ENCODE measurements at places on chromosomes 6 and 20.

- no peak for DNase-seq
Observed at GRCh38 chr6:167226383-167226685, 64.8 kb upstream of the UNC93A start.

DNA sequence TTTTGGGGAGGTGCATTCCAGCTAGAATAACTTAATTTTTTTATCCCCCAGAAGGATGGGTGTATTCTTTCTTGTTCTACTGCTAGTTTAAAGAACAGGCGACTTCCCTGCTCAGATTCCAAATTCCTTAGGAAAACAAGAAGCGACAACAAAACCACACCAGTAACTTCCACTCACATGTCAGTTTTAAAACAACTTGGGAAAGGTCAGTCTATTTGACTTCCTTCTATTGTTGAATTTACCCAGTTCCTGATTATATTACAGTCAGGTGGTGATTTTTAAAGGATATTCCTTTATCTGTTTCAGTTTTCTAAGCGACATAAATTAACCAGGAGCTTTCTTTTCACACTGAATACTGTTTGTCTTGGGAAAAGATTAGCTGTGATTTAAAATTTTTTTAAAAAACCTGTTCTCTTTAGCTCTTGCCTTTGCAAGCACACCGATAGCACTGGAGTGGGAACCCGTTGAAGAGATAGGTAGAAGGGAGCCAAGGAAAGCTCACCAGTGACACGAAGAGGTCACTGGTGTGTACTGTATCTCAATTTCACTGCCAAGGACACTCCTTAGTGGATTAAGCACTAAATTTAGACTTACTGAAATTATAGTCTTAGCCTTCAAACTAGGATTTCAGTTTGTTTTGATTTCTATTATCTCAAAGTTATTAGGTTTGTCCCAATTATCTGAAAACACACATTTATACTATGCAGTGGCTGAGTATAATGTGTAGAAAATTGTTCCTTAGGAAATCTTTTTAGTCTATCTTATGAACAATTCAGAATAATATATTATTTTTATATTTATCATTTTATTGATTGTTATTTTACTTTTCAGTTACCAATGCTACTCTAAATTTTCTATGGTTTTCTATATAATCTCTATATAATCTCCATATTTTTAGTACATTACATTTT is 22.3 kb downstream of the MARCKS start:
- DNase-seq = no peak

DNA sequence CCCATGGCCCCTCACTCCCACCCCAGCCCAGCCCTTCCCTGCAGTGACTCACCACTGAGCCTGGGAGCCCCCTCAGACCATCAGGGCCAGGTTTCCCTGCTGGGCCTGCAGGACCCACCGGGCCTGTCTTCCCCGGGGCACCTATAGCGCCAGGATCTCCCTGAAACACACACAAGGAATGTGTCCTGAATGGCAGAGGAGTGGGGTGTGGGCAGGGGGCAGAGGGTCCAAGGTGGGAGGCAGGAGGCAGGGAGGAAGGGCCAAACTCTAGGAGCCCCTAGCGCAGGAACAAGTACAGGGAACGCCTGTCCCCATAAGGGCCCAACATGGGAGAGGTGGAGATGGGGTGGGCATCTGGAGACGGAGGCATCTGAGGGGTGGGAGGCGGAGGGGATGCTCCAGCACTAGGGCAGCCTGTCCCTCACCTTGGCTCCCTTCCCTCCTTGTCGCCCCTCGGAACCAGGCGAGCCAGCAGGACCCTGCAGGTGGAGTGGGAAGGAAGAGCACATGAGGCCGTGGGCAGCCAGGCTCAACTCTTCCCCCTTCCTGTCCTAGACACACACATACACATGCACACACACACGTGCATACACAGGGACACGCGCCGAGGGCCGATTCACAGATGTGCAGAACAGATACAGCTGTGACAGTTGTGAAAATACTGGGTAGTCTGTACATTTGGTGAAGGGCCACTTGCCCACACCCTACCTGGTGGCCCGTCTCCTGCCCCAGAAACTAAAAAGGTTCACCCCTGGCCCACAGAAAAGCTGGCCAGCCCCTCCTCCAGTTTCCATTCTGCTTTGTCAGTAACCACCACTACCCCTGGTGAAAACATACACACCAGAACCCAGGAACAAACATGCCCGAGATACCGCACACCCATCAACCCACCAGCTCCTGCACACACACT is 24.6 kb downstream of the COL11A2 start:
- DNase-seq = no peak

DNA sequence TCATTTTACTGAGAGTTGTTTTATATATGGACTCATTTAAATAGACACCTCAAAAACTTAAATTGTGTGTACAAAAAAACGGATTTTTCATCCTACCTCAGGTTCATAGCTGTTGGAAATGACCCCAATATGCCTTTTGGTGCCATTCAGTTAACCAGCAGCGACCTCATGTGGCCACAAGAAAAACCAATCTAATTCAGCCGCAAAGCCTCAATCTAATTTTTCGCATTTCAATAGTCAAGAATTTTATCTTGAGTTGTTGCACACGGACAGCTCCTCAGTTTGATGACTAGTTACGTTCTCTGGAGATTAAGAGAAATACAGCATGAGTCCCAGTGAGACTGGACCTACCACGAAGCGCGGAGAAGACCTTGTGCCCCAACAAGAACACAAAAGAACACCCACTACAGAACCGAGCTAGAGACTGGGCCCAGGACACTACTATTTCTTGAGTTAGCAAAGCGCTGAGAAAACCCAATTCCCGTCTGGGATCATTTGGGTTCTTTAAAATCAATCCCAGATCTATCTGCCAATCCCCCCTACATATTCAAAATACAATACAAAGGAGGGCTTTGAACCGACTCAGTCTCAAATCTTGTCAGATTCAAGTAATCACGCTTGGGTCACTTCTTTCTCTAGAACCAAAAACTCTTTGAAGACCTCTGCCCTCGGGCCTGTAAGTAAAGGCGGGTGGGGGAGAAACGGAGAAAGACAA is 1.1 kb downstream of the TCP11 start:
- DNase-seq = peak; percentile 49

- DNase-seq = no peak
Observed at GRCh38 chr6:4560221-4561077, 215.8 kb upstream of the CDYL start.

- DNase-seq = no peak
Observed at GRCh38 chr20:6756693-6757595, 10.5 kb upstream of the BMP2 start.

DNA sequence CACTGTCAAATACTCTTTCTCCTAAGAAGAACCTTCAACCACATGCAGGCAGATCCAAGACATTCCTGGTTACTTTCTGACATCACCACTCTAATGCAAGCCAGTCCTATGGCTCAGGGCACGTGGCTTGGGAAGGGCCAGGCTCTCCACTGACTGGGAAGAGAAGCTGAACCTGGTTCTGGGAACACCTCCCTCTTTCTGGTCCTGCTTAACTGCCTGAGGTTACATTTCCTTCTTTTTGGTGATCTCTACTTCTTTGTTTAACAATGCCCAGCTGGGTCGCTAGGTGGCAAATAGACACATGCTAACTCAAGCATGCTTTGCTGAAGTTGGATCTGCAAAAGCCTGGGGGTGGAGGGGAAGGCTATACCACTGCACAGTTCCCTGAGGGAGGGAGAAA is 249.8 kb downstream of the GMDS start:
- no peak for DNase-seq

DNA sequence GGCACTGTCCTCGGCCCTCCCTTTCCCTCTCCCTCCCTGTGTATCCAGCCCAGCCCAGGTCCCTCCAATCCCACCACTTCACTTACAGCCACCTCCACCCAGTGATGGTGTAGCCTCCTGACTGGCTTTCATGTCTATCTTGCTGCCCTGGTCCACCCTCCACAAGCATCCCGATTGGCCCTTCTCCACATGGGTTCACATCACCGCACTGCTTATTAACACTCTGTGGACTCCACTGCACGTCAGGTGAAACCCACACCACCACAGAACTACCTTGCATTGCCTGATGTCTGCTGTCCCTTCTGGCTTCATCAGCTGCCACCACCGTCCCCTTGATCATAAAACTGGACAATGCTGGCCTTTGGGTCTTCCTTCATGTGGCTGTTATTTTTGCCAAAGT is 220.4 kb upstream of the ARID1B start:
- no peak for DNase-seq

GRCh38 chr20:46605181-46605580 is 46.1 kb downstream of the SLC13A3 start:
- no peak for DNase-seq

- DNase-seq = no peak
Observed at GRCh38 chr6:7574500-7574899, 15.5 kb upstream of the SNRNP48 start.

DNA sequence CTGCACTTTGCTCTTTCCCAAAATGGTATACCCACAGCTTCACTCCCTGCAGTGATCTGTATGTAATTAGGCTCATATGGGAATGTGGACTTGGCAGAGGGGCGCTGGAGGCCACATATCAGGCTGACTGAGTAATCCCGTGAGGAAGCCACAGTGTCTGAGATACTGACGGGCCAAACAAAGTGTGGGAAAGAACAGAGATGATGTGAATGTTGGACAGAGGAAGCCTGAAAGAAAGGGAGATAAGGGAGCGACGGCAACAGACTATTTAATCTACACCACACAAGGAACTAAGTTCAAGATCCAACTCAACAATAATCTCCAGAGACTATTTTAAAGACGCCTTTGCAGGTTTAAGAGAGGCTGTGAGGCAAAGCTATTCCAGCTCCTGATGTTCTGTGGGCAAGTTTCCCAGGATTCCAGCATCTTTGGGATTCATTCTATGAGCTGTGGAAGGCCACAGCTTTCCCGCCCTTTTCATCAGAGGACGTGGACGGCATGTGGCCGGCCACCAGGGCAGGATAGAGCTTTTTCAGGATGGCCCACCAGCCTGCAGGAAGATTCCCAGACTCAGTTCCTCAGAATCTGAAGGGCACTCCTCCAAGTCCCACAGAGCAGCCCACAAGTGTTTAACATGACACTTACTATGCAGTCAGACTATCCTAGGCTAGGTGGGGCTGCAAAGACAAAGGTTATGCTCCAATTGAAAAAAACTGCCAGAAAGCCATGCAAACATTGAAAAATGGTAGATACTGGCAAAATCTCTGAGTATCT is 237.5 kb downstream of the ATXN1 start:
- DNase-seq = no peak

- no peak for DNase-seq
Observed at GRCh38 chr6:27059621-27060425, 187.7 kb upstream of the PRSS16 start.

GRCh38 chr6:116542426-116542825 is 3.1 kb downstream of the TRAPPC3L start:
- no peak for DNase-seq

DNA sequence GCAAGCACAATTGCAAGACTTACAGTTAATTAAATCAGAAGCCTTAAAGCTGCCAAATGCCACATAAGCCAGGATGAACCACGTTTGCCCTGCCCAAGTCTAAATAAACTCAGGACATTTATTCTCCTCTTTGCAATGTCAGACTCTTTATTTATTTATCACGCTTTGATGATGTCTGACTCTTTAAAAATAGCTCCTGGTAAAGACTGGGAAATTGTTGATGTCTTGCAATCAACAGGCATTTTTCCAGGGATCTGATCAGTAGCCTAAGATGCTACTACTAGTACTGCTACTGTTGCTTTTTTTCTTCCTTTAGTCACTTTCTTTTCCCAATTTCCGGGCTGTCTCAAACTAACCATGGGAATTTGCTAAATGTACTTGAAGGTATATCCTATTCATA is 365.8 kb upstream of the MARCKS start:
- DNase-seq = no peak

DNA sequence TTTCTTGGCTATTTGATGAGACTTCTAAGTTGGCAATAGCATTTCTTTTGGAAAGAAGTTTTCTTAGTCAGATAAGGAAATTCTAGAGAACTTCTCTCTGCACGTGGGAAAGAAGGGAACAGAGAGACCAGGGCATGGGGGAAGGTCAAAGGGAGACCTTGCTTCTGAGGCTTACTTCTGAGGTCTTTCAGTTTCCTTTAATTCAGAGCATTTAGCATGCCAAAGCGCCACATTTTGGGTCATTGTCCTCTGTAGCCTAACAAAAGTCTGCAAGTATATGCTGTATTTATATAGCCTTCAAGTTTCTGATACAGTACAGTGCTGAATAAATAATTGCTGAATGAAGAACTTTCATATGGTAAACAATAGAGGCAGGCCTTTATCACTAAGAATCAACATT is 95.6 kb downstream of the SAMD3 start:
- no peak for DNase-seq

DNA sequence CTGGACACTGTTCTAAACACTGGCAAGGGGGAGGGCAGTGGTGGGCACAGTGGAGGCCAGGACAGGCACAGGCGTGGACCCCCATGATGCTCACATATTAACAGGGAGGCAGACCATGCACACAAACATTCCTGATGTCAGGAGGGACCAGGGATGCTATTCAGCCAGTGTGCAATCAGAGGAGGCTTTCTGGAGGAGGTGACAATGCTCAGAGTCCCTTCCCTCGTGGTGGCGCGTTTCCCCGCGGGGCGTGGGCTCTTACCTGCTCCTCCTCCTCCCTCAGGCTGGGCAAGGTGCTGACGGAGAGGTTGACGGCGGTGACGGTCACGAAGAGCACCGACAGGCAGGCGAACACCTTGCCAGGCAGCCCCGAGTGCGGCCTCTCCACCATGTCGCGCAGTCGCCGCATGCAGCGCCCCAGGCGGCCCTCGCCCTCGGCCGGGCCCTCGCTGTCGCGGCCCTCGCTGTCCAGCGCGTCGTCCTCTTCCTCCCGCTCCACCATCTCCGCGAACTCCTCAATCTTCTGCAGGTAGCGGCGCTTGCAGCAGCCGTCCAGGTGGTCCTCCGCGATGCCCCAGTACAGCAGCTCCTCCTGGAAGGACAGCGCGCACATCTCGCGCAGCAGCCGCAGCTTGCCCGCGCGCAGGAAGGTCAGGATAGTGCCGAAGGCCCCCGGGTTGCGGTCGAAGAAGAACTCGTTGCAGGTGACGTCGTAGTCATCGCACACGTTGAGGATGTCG is 13.4 kb downstream of the KCNG1 start:
- DNase-seq = no peak

- DNase-seq = no peak
Observed at GRCh38 chr6:89013438-89013837, 50.0 kb upstream of the RNGTT start.

DNA sequence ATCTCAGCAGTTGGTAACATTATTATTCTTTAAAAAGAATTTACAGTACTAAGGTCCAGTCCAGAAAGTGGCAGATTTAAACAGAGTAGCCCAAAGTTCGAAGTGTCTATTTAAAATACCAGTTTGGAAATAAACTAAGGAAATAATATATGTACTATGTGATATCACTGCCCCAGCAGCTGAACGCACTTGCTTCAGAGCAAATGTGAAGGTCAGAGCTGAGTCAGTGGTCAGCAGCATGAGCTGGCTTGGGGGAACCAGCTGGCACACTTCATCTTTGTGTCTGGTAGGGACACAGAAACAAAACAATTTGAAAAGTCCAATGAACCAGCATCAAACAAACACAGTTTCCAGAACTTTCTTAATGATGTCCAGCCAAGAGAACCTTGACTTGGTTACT is 15.4 kb downstream of the TMEM14B start:
- no peak for DNase-seq

DNA sequence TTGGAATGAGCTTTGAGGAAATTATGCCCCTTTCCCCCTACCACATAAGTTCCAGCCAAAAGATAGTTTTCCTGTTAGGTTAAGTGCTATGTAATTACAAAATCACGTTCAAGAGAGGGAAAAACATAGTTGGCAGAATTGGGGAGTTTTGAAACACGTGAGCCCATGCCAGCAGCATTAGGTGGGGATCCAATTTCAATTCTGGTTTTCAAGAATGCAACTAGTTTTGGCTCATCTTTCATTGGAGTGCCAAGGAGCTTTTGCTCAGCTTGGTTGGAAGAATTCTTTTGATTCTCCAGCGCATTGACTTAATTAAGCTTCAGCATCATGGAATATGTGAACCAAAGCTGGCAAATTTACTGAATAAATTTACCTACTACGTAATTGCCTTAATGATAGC is 95.9 kb downstream of the SAMD5 start:
- no peak for DNase-seq
